ENCODE measurements at places on chromosomes 1 and 21. TPM values are rescaled to one million over a fixed set of nuclear protein-coding genes. Genes with fewer than 3 reads are reported as not detected.

DNA sequence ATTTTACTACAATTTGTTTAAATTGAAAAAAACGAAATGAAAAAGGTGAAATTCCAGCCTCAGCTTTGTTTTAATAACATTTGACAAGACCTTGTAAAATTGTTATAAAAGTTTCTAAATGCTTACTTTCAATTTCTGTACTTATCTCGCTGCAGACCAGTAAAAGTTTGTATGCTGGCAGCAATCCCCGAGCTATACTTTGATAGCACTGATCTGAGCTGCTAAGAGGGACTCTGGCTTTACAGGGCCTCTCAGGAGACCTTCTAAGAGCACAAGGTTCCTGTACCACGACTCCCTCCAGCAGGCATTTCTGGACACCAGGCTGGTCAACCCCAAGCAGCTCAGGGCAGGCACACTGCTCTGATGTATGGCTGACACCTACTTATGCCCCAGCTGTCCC, 13.1 kb downstream of the STMN1 start:
- DNase-seq = peak; percentile 83

DNA sequence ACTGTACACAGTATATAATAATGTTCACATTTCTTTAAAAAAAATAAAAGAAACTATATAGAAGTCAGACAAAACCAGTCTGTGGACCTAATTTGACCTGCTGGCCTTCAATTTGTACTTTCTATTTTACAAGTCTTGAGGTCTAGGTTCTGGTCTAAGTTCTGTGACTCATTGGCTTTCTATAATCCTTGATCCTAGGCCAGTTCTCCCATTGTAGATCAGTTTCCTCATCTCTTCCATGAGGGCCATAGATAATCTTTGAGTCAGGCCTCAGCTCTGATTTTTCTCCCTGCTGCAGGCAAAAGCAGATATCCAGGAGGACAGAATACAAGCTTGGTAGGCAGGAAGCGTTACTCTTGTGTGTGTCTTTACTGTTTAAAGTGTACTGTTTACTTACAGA, 603.7 kb upstream of the CAMK1G start:
- DNase-seq = no peak

- no peak for DNase-seq
These were observed 143.1 kb upstream of the SLC45A1 start for GRCh38 chr1:8174807-8175206.

GRCh38 chr21:26815197-26815596, 30.0 kb downstream of the ADAMTS1 start:
- DNase-seq = no peak

DNA sequence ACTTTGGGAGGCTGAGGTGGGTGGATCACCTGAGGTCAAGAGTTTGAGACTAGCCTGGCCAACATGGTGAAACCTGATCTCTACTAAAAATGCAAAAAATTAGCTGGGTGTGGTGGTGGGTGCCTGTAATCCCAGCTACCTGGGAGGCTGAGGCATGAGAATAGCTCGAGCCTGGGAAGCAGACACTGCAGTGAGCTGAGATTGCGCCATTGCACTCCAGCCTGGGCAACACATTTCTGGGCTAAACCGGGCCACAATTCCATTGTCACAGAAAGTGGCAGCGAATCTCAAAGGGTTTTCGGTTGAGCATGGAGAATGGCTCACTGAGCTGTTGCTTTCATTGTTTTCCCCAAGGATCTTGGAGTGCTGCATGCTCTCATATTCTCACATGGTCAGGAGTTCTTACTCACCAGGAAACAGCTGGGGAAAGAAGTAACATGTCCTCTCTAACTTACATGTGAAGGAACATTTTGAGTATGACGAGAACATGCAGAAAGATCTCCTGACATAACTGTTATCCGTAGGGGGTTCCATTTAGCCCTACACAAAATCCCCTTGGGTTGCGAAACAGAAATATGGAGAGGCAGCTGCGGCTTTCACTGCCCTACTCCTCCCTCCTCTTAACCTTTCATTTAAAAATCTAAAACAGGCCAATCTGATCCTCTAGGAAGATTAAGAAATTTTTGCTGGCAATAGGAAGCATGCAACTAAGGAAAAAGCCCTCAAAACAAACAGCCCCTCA, 341.1 kb downstream of the PCP4 start:
- DNase-seq = no peak

LCE2A gene
- not detected for total RNA-seq

FAM72D gene
- 1.2 TPM for total RNA-seq
